ENCODE measurements at places on chromosomes 7 and 10.

DNA sequence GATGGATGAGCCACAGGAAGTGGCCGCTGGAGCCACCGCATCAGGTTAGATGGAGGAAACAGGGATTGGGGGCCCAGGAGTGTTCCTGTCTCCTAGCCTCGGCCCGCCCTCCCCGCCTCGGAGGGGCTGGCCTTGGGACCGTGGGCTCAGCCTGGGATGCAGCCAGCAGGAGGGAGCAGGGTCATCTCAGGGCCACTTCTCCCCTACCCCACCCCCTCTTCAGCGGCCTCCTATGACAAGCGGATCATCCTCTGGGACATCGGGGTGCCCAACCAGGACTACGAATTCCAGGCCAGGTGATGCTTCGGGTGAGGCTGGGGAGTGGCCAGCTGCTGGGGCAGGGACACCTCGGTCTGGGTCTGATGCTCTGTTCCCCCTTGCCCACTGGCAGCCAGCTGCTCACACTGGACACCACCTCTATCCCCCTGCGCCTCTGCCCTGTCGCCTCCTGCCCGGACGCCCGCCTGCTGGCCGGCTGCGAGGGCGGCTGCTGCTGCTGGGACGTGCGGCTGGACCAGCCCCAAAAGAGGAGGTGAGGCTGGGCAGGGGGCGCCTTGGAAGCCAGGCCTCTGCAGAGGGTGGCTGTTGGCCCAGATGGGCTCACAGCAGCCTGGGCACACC is 4.7 kb downstream of the LRWD1 start:
- DNase-seq, result no peak

GRCh38 chr7:116598861-116599260 is 73.1 kb upstream of the MET start:
- no peak for DNase-seq

- DNase-seq, result no peak
Observed at GRCh38 chr10:103706047-103706446, 149.3 kb downstream of the SH3PXD2A start.

DNA sequence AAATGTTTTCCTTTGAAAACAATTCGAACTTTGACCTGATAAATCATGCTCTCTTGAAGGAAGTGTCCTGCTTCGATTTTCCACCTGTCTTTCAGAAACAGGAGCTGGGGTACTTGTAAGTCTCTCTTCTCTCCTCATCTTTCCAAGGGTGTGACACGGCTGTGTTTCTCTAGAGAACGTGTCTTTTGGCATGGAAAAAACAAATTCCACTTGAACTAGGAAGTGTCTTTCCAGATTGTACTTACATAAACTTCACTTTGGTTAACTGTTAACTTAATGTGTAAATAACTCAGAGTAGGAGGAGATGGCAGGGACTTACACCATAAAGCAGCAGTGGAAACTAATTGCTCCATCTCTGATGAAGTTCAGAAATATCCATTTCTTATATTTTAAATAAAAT is 4.2 kb upstream of the CALCR start:
- DNase-seq, result no peak

GRCh38 chr10:77625379-77625778 is 12.2 kb downstream of the KCNMA1 start:
- no peak for DNase-seq

GRCh38 chr7:139585042-139585441 is 61.6 kb downstream of the CLEC2L start:
- DNase-seq, result no peak

GRCh38 chr7:48058990-48059389 is 23.6 kb downstream of the C7orf57 start:
- no peak for DNase-seq

GRCh38 chr10:31830887-31831286 is 97.7 kb downstream of the ARHGAP12 start:
- no peak for DNase-seq

- no peak for DNase-seq
Observed at GRCh38 chr7:28643188-28643569, 230.9 kb downstream of the CREB5 start.
